ENCODE measurements at places on chromosomes 4 and X. TPM values are rescaled to one million over a fixed set of nuclear protein-coding genes. Genes with fewer than 3 reads are reported as not detected.

- no peaks in the 10 kb centered on the region for H3K4me1 ChIP-seq
- no peak overlapping the region for H3K27ac ChIP-seq
- H3K4me3 ChIP-seq = no peak overlapping the region
- H3K27me3 ChIP-seq = no peaks in the 10 kb centered on the region
- DNase-seq = no peak
- H3K36me3 ChIP-seq = no peaks in the 10 kb centered on the region
Observed at GRCh38 chr4:134777606-134778005, 576.0 kb upstream of the PABPC4L start.

- H3K27me3 ChIP-seq = no peaks in the 10 kb centered on the region
- H3K27ac ChIP-seq = peak overlapping the region; percentile 44
- H3K4me1 ChIP-seq = peaks cover 30% of the 10 kb centered on the region
- H3K36me3 ChIP-seq = no peaks in the 10 kb centered on the region
- peak; percentile 89 for DNase-seq
Observed at GRCh38 chr4:53702334-53703266, 111.3 kb upstream of the LNX1 start.

- DNase-seq = no peak
- no peaks in the 10 kb centered on the region for H3K4me1 ChIP-seq
- H3K27ac ChIP-seq = no peak overlapping the region
- H3K4me3 ChIP-seq = no peak overlapping the region
Observed at GRCh38 chr4:11175374-11175773, 253.3 kb downstream of the HS3ST1 start.

The NAP1L2 gene
- total RNA-seq = 4.0 TPM
